ENCODE measurements at places on chromosomes 3 and 15.

DNA sequence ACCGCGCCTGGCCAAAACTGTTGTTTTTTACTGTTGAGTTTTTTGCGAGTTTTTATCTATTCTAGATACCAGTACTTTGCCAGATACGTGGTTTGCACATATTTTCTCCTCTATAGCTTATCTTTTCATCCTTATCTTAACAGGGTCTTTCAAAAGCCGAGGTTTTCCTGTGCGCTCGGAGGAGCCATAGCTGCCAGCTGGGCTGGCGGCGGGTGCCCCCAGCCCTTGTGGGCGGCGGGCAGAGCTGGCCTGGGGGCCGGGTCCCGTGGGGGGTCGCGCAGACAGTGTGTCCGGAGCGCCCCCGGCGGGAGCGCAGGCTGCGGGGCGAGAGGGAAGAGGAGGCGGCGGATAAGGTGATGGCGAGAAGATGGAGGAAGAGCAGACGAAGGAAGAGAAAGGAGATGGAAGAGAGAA, 11.1 kb upstream of the EIF4A2 start:
- no peak for DNase-seq

- peak; percentile 54 for DNase-seq
These were observed 2.4 kb downstream of the CCNDBP1 start for GRCh38 chr15:43187544-43188155.

DNA sequence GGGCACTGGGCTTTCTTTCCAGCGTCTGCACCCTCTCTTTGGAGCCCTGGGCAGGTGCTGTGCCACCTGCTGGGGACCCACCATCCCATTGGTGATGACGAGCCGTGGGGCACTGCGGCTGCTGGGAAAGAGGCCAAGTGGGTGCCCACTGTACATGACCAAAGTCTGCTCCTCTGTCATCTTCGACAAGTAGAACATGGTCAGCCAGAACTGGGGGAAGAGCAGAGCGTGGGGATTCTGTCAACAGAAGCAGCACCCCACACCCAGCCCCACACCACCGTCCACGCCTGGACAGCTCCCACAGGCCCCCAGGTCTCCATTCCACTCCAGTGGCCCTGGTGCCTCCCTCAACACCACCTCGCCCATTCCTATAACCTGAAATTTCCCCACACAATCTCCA, 9.7 kb downstream of the UROC1 start:
- DNase-seq = no peak

- DNase-seq = no peak
These were observed 838.1 kb downstream of the TBL1XR1 start for GRCh38 chr3:176359211-176359610.

- peak; percentile 60 for DNase-seq
These were observed 9.8 kb downstream of the ONECUT1 start for GRCh38 chr15:52780172-52780980.

GRCh38 chr3:131630807-131631206, 128.0 kb upstream of the MRPL3 start:
- peak; percentile 5 for DNase-seq

- peak; percentile 70 for DNase-seq
These were observed 27.8 kb upstream of the ALDH1L1 start for GRCh38 chr3:126208182-126208581.

DNA sequence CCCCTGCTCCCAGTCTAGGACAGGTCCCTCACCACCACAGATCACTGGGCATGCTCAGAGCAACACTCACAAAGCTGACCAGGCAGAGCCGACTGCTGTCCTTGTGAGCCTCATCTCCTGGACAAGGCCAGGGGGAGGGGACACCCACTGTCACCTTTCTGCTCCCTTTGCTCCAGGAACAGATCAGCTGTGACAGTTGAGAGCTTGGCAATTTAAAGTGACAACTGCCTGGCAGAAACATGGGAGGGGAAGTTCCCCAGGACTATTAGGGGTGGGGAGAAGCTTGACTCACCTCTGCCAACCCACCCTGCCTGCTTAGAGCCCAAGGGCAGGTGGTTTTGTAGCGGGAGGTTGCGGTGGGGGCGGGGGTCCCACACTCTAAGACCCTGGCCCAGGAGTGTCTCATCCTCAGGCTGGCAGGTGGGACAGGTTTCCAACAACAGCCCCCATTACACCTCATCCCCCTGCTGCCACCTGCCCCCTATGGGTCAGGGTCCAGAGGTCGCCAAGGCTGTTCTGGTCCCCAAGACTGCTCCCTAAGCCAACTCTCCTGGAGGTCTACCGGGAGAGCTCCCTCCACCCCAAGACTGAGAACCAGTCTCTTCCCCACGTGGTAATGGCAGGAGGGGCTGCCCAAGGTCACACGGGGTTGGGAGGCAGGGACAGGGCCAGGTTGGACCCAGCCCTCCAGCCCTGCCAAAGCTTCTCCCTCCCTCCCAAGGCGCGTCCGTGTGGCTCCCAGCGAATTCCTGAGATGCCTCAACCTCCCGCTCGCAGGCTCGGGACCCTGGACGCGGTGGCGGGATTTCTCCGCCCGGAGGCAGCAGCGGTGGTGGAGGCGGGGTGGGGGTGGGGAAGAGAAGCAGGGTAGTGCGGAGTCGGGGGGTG, 80.4 kb downstream of the IQSEC1 start:
- DNase-seq = peak; percentile 64

DNA sequence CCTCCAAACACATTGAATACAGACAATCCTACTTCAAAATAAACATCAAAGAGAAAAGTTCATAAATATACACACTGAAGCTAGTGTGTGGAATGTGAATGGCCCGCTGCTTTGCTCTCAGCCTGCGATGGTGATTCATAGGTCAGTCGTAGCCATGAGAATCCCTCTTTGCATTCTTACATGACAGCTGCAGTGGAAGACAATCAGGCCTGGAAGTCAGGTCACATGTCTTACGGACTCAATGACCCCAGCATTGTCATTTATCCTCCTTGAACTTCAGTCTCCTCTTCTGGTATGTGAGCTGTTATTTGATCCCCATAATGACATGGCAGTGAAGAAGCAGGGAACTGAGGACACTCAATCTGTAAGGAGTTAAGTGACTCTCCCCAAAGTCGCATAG, 217.8 kb upstream of the EOMES start:
- peak; percentile 47 for DNase-seq

GRCh38 chr3:124859025-124859424, 28.1 kb downstream of the ITGB5 start:
- peak; percentile 74 for DNase-seq

- DNase-seq = no peak
These were observed 362.7 kb upstream of the CFAP20DC start for GRCh38 chr3:59412516-59412915.

DNA sequence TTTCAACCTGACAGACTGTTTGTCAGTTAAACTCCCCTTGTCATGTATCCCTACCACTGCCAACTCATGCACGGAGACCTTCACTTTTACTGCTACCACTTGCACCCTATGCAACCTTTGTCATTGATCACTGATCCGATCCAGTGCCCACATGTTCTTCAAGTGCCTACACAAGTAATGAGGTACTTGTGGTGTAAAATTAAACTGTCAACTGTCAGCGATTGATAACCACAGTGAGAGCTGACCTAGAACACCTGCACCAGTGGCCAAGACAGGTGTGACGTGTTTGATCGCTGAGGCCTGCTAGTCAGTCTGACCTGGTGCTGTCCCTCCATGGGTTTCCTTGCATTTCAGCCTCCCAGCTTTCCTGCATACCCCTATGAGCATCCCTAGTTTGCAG, 55.6 kb downstream of the MECOM start:
- DNase-seq = no peak

DNA sequence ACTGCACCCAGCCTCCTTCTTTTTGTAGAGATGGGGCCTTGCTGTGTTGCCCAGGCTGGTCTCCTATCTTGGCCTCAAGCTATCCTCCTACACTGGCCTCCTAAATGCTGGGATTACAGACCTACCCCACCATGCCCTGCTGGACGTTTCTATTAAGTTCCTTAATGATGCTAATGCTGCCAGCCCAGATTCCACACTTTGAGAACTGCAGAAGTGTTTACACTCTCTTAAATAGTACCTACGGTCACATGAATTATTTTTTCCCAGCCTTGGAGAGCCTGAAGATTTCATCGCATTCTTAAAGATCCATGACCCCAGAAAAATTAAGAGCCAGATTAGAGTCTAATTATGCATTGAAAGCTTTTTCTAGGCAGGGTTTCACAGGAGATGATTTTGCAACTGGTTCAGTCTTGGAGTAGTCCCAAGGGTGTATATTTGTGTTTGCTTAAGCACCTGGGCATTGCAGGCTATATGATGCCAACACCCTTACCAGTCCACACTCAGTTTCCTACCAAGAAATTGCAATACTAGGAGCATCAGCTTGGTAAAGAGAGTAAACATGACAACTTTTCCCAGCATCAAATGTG, 36.6 kb downstream of the TM4SF4 start:
- no peak for DNase-seq

DNA sequence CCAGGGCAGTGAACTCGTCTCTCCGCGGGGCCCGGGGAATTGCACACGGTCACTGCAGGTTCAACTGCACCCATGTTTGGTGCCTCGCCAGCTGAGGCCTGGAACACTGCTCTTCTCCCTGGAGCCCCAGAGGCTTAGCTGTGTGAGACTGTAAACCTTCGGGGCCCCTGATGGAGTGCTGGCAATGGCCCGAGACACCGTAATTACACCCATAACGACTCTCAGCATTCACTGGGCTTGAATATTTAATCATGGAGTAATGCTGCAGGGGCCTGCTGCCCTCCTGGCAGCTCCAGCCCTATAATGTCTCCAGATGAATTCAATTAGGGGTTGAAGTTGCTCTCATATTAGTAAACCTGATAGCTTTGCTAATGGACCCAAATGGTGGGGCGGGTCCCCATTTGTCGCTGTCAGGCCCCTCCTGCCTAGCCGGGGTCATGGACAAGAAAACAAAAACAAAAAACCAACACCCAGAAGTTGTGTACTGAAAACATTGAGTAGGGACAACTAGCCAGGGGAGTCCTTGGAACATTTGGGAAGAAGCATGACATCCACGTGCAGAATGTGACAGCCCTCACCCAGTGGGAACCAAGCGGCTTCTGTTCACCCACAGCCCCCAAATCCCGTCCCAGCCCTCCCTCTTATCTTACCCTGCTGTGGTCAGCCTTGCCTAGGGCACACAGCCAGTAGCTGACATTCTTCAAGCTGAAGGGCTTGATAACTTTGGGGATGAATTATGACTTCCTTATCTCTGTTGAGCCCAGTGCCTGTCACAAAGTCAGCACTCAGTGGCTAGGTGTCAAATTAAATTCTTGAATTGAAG, 74.3 kb upstream of the SCN5A start:
- DNase-seq = peak; percentile 10

DNA sequence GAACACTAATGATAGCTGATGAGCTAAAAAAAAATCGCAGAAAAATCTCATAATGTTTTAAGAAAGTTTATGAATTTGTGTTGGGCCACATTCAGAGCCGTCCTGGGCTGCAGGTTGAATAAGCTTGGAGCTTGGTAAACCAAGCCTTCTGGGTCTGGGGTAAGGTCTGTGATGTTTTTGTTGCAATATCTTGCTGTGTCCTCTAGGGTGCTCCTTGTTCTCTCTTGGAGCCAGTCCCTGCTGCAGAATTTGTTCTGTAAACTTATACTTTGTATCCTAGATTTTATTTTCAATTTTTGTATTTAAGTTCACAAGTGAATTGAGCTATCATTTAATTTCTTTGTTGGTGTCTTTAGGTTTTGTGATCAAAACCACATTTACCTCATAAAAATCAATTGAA, 143.7 kb downstream of the NR1D2 start:
- peak; percentile 41 for DNase-seq

DNA sequence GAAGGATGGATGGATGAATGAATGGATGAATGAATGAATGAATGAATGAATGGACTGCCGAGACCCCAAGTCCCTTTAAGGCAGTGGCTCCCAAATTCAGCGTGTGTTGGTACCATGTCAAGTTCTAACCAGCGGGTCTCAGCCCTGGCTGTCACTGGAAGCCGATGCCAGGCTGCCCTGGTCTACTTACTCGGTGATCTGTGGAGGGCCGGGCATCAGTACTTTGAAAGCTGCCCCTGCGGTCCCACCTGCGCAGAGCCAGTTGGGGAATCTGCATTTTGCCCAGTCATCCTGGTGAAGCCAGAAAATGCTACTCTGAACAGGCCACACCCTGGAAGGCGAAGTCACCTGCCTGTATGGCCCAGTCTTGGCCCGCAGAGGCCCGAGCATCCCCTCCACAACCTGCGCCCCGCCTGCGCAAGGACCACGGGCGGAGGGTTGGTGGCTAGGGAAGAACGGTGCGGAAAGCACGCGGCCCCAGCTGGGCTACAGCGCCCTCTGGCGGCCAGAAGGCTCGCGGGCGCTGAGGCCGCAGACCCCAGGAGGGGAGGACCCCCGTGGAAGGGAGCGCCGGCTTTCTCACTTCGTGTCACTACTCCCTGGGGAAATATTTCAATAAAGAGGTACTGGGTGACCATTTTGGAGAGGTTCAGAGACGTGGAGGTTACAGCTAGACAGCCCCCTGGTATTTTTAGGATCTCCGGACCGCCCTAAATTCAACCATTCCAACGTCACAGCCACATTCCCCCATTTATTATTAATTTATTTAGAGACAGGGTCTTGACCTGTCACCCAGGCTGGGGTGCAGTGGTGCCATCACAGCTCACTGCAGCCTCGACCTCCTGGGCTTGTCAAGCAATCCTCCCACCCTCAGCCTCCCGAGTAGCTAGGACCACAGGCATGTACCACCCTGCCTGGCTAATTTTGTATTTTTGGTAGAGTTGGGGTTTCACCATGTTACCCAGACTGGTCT, 34.9 kb downstream of the PRKCD start:
- peak; percentile 41 for DNase-seq

- DNase-seq = no peak
These were observed 14.1 kb downstream of the SPPL2A start for GRCh38 chr15:50751394-50751793.

- peak; percentile 40 for DNase-seq
These were observed 4.5 kb upstream of the IL17RC start for GRCh38 chr3:9912294-9912935.

DNA sequence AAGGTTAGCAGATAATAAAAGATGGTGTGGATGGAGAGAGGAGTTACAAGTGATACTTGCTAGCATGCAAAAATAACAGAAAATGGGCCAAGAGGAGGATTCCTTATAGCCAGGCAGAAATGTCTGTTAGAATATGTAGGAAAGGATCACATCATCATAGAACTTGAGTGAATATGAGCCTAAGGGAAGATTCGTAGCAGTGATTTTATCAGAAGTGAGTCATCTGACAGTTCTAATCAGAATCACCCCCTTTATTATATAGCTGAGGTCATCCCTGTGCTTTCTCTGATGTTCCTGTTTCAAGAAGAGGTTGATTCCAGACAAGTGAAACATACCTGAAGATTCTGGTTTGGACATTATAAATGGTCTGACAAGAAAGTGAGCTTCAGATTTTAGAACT, 22.9 kb downstream of the EXOG start:
- peak; percentile 82 for DNase-seq

DNA sequence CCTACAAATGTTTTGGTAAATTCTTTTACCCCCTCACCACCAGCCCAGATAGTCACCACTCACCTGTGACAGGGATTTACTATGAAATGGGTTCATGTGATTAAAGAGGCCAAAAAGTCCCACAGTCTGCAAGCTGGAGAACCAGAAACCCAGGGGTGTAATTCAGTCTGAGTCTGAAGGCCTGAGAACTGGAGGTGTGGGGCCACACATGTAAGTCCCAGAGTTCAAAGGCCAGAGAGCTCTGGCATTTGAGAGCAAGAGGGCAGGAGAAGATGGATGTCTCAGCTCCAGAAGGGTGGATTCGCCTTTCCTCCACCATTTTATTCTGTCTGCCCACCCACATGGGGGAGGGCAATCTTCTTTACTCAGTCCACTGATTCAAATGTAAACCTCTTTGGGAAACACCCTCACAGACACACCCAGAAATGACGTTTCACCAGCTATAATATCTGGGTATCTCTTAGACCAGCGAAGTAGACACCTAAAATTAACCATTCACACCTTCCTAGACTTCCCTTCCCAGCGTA, 11.9 kb downstream of the RTP3 start:
- no peak for DNase-seq

GRCh38 chr3:117036259-117036799, 326.8 kb downstream of the TUSC7 start:
- peak; percentile 92 for DNase-seq

All from EL (cell line).